ENCODE measurements at places on chromosomes 11 and 22.

DNA sequence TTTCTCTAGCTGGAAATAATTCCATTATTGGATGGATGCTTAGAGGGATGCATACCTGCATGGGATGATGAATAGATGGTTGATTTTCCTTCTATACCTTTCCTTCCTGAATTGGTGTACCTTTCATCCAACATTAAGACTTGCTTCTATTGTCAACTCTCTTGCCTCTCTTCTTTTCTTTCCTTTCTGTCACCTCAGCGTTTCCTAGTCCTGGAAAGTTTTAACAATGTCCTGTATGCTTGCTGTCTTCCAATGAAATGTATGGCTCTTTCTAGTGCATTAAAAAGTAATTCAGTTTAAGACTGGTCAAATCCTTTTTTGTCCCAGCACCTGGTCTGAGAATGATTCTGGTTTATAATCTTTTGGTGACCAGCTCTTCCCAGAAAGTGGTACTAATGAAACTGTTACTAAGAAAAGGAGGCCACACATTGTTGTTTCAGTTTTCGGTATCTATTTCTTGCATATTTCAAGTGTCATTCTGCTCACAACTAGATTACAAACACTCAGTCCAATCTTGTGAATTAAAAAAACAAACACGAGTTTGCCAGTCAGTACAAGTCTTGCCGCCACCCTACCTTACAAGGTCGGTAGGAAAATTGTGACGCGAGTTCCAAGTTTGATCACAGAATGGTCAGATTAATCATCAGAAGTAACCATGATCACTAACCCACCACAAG lies 8.0 kb downstream of the POU2AF1 start:
- no peak for DNase-seq

DNA sequence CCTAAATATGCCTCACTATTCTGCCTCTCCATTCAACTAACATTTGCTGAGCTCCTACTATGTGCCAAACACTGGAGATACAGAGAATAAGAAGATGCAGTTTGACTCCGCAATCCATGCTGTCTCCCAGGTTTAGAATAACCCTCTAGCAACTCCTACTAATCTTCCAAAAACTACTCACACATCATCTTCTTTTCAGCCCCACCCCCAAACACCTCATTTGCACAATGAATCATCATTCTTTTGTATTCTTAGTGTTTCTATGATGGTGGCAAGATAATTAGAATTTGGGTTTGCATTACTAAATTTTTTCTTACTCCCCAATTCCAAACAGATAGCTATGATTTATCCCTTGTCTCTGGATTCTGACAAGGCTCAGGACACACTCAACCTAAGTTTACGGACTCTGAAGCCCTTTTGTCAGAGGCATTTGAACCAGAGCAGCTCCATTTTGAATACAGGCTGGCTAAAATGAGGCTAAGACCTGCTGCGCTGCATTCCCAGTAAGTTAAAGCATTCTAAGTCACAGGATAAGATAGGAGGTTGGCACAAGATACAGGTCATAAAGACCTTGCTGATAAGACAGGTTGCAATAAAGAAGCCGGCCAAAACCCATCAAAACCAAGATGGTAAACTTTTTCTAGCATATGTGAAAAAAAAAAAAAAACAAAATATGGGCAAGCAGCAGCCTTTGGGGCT lies 1038.9 kb downstream of the DLG2 start:
- DNase-seq, result no peak

- DNase-seq, result no peak
Measured at GRCh38 chr22:31952094-31952401, 7.7 kb downstream of the YWHAH start.

GRCh38 chr11:134019500-134019899 lies 49.4 kb upstream of the JAM3 start:
- no peak for DNase-seq

DNA sequence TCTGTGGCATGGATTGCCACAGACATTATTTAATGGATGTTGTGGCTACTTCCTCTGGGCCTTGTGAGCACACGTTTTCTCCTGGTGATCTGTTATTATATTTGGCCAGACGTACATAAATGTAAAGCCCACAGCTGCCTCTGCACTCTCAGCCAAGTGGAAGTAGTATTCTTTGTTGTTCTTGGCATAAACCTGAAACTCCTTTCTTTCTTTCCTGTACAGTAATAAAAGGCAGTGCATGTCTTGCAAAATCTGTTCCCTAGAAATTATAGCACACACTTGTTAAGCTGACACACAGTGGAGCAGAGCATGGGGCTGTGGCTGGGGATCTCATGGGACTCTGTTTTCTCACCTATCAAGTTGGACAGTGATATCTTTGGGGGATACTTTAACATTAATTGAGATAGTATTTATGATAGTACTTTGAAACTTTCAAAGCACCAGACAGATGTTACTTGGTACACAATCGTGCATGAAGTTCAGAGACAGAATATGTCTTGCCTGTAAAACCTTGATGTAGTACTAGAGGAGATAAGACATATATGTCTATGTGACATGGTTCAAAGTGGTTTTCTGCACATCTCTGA lies 20.9 kb downstream of the PANX1 start:
- DNase-seq, result no peak

GRCh38 chr11:45165806-45166603 lies 19.6 kb downstream of the PRDM11 start:
- no peak for DNase-seq

DNA sequence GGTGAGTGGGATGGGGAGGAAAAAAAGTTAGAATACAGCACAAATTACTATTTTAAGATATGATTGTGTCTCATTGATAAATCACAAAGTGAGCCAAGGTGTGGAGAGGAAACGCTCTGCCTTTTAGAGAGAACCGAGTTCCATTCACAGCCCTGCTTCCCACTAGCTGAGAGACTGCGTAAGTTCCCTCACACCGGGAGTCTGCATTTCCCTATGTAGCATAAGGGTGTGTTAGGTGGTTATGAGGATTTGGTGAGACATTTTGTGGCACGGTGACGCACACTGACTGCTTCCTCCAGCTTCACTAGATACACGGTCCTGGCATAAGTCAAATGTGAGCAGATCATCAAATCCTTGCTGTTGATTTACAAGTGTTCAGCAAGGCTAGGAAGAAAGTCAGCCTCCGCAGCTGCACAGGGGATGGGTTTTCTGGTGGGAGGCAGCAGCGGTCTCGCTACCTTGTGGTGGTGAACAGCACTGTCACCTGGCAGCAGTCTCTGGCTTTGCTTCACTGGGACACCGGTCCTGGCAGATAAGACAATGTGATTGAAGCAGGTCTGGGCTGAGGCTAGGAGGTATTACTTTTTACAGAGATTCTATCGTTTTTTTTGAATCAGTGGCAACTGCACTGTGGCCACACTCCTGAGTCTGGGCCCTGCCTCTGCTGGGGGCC lies 312.2 kb upstream of the B3GAT1 start:
- DNase-seq, result no peak

GRCh38 chr22:40070701-40071100 lies 75.9 kb downstream of the FAM83F start:
- no peak for DNase-seq

DNA sequence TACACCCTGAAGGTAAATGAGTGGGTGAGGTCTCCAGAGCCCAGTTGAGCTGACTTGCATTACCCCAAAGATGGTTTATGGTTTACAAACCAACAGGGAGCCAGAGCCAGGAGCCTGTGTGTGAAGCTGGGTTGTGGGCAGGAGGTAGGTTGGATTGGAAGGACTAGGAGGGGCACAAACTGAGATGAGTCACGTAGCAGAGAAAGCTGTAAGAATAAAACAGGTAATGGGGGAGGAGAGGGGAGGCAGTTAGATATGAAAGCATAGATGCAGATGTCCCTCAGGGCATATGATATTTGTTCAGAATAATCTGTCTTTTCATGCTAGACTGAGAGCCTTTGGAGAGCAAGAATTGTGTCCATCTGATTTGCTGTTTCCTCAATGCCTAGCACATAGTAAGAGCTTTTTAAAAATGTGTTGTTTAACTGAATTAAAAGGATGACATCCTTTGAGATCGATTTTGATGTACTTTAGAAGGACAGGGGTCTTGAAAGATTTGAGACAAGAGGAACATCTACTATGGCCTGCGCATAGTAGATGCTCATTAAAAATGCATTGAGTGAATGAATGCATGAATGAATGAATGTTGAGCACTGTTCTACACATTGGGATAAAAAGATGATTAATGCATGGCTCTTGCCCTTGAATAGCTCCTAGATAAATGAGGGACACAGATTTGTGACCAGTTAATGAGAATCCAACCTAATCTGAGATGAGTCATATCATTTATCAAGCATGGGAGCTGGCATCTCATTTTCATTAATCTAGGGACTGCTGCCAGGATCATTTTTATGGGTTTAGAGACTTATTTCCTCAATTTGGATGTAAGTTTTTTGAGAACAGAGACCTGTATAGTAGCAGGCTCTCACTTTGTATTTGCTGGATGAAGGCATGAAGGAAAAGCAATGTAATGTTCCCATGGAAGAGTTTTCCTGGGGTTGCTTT lies 175.8 kb upstream of the BDNF start:
- no peak for DNase-seq

GRCh38 chr11:65776196-65776595 lies 4.6 kb downstream of the AP5B1 start:
- no peak for DNase-seq

DNA sequence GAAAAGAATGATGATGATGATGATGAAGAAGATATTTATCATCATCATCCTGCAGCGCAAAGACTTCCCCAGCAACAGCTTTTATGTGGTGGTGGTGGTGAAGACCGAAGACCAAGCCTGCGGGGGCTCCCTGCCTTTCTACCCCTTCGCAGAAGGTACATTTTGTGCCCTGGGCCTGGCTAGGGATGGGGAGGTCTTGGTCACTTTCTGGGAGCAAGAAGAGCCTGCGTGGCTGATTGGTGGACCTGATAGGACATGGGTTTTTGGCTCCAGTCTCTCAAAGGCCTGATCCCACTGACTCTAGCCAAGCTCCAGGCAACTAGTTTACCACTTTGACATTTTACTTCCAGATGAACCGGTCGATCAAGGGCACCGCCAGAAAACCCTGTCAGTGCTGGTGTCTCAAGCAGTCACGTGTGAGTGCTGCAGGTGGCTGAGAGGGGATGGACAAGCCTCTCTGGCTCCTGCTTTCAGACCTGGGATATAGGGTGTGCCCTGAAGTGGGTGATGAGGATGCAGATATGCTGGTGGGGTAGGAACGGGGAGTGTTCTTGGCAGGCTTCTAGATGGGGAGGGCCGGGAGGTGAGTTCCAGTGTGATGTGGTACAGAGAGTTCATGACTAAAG lies 5.3 kb downstream of the SIDT2 start:
- no peak for DNase-seq

GRCh38 chr11:134947556-134947955 lies 535.5 kb upstream of the B3GAT1 start:
- no peak for DNase-seq

DNA sequence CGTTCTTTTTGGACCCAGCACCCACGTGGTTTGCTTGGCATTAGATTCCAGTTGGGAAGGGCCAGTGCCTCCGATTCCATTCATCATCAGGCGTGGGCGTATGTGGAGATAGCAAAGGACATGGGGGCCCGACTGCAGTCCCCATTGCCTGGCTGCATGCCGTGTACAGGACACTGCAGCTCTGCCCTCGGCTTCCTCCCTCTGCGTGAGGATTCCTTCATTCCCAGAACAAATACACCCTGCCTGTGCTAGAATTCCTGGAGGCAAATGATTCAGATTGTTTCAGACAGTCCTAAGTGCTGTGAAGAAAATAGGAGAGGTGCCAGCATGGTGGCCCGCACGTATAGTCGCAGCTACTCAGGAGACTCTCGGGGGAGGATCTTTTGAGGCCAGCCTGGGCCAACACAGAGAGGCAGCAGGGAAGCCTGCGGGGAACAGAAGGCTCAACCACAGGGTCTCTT lies 15.4 kb downstream of the DERL3 start:
- DNase-seq, result no peak

GRCh38 chr11:3171931-3172560 lies 6.9 kb upstream of the OSBPL5 start:
- no peak for DNase-seq

DNA sequence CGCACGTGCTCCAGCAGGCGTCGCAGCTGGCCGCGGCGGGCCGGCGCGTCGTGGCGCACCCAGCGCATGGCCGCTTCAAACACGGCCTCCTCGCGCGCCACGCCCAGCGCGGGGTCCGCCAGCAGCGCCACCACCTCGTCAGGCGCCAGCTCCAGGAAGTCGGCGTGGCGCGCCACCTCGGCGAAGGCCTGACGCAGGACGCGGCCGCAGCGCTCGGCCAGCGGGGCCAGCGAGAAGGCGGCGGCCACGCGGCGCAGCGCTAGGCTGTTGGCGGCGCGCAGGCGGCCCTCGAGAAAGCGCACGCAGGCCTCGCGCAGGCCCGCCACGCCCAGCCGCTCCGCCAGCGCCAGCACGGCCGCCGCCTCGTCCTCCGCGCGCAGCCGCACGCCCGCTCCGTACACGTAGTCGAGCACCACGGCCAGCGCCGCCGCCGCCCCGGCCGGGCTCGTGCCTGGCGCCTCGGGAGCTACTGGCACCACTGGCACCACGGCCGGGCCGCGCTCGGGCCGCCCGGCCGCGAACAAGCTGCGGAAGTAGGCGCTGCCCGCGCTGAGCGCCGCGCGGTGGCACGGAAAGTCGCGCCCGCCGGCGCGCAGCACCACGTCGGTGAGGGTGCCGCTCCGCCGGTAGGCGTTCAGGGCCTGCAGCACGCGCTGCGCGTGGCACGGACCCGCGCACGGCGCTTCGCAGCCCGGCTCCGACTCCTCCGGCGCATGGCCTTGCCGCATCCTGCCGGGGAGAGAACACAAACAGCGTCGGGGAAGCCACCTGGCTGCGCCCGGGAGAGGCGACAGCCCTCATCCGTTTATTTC lies 2.9 kb downstream of the KLHL35 start:
- DNase-seq, result no peak

GRCh38 chr11:78045851-78046485 lies 17.7 kb upstream of the THRSP start:
- peak; percentile 54 for DNase-seq

GRCh38 chr11:47950396-47950795 lies 30.0 kb upstream of the PTPRJ start:
- DNase-seq, result no peak

- no peak for DNase-seq
Measured at GRCh38 chr22:42805998-42806830, 50.9 kb downstream of the ARFGAP3 start.

DNA sequence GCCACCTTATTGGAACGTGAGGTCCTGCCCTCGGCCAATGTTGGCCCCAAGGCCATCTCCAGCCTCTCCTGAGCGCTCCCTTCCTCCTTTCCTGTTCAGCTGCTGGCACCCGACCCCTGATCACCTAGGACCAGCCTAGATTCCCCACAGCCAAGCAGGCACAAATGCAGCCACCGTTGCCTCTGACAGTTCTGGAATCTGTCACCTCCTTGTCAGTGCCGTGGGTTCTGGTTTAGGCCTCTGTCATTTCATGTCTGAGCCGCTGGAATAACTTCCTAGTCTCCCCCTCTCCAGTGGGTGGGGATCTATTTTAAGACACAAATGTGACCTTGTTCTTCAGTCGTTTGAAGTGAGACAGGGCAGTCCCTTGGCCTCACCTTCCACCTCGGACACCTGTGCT lies 29.7 kb downstream of the FADS3 start:
- DNase-seq, result no peak

GRCh38 chr11:26947379-26947844 lies 46.5 kb upstream of the FIBIN start:
- DNase-seq, result no peak
